A549 treated with CORT108297 at 1 μM for 4 hours (cell line): ENCODE measurements at places on chromosomes 16 and 17. TPM values are rescaled to one million over a fixed set of nuclear protein-coding genes. Genes with fewer than 3 reads are reported as not detected.

Gene ANKRD40CL
- total RNA-seq, result not detected in 5 replicates

Gene MARCHF10
- 0.58 to 1.5 TPM (median 1.0 TPM) in 5 replicates for total RNA-seq

Gene FOXF1
- not detected in 5 replicates for total RNA-seq

Gene CCDC102A
- 6.6 to 9.9 TPM (median 8.3 TPM) in 5 replicates for total RNA-seq

Gene GDPD3
- 1.2 to 3.0 TPM (median 1.8 TPM) in 5 replicates for total RNA-seq

Gene DDX5
- total RNA-seq, result 586 to 1,033 TPM (median 625 TPM) in 5 replicates

Gene ABCC3
- total RNA-seq, result 118 to 153 TPM (median 145 TPM) in 5 replicates

Gene CCL1
- total RNA-seq, result not detected in 5 replicates

Gene GNG13
- total RNA-seq, result not detected in 5 replicates

Gene KRT33A
- total RNA-seq, result not detected in 5 replicates

Gene CDK5R1
- total RNA-seq, result 2.5 to 3.9 TPM (median 3.8 TPM) in 5 replicates

Gene AGRP
- not detected in 5 replicates for total RNA-seq

Gene GDPD1
- 0.51 to 1.2 TPM (median 0.90 TPM) in 5 replicates for total RNA-seq

Gene SLC16A5
- total RNA-seq, result 18.6 to 35.9 TPM (median 32.2 TPM) in 5 replicates

Gene TP53
- 49.0 to 53.9 TPM (median 51.0 TPM) in 5 replicates for total RNA-seq

Gene CAMTA2
- 29.0 to 37.2 TPM (median 36.7 TPM) in 5 replicates for total RNA-seq

Gene TBC1D3H
- total RNA-seq, result not detected in 5 replicates

Gene C17orf100
- 2.4 to 3.3 TPM (median 3.0 TPM) in 5 replicates for total RNA-seq

Gene TAC4
- not detected in 5 replicates for total RNA-seq

Gene KRT12
- total RNA-seq, result not detected in 5 replicates

Gene FOXN1
- total RNA-seq, result 0.02 to 0.06 TPM (median 0.04 TPM) in 4 of 5 replicates, not detected in the other

Gene ACAP1
- total RNA-seq, result 0.48 to 5.1 TPM (median 4.2 TPM) in 5 replicates

Gene TP53TG3F
- 0.06 to 0.19 TPM (median 0.16 TPM) in 3 of 5 replicates, not detected in the others for total RNA-seq

Gene PRKCA
- 30.8 to 47.1 TPM (median 39.5 TPM) in 5 replicates for total RNA-seq

Gene CA10
- total RNA-seq, result not detected in 5 replicates

Gene FAM20A
- total RNA-seq, result 0.04 to 0.18 TPM (median 0.10 TPM) in 3 of 5 replicates, not detected in the others

Gene GNAO1
- total RNA-seq, result 0.26 to 0.69 TPM (median 0.40 TPM) in 5 replicates

Gene PRAC2
- total RNA-seq, result not detected in 5 replicates

Gene SLFN12
- total RNA-seq, result 0.06 to 0.18 TPM (median 0.09 TPM) in 3 of 5 replicates, not detected in the others

Gene TBC1D3G
- not detected in 5 replicates for total RNA-seq

Gene NPIPA2
- total RNA-seq, result 1.2 to 1.9 TPM (median 1.4 TPM) in 5 replicates

Gene VMO1
- total RNA-seq, result 0.43 to 1.5 TPM (median 0.96 TPM) in 5 replicates

Gene SMIM5
- 0.31 to 0.72 TPM (median 0.70 TPM) in 5 replicates for total RNA-seq

Gene RNF222
- total RNA-seq, result not detected in 5 replicates

Gene CACNA1H
- total RNA-seq, result 8.9 to 14.7 TPM (median 13.9 TPM) in 5 replicates

Gene PMM2
- total RNA-seq, result 90.3 to 103 TPM (median 92.6 TPM) in 5 replicates

Gene DNAAF8
- 1.0 to 1.8 TPM (median 1.2 TPM) in 5 replicates for total RNA-seq

Gene KRTAP4-9
- total RNA-seq, result not detected in 5 replicates

Gene KRTAP9-4
- not detected in 5 replicates for total RNA-seq

Gene CEMP1
- 0.07 to 0.13 TPM (median 0.08 TPM) in 3 of 5 replicates, not detected in the others for total RNA-seq

Gene KRT26
- not detected in 5 replicates for total RNA-seq

Gene TBC1D3D
- 0.05 to 0.16 TPM (median 0.10 TPM) in 4 of 5 replicates, not detected in the other for total RNA-seq

Gene PRR29
- 0.47 to 0.95 TPM (median 0.71 TPM) in 5 replicates for total RNA-seq

Gene DNAI2
- total RNA-seq, result 0.06 to 0.09 TPM in 2 of 5 replicates, not detected in the others

Gene CDRT15
- total RNA-seq, result not detected in 5 replicates

Gene ACSM2A
- not detected in 5 replicates for total RNA-seq

Gene HAGHL
- 13.9 to 21.0 TPM (median 20.3 TPM) in 5 replicates for total RNA-seq
